ENCODE measurements at places on chromosomes 4 and X.

- DNase-seq: no peak
These were observed 140.2 kb upstream of the TBL1X start for GRCh38 chrX:9324676-9325075.

GRCh38 chrX:19256986-19257385, 86.7 kb upstream of the PDHA1 start:
- no peak for DNase-seq

DNA sequence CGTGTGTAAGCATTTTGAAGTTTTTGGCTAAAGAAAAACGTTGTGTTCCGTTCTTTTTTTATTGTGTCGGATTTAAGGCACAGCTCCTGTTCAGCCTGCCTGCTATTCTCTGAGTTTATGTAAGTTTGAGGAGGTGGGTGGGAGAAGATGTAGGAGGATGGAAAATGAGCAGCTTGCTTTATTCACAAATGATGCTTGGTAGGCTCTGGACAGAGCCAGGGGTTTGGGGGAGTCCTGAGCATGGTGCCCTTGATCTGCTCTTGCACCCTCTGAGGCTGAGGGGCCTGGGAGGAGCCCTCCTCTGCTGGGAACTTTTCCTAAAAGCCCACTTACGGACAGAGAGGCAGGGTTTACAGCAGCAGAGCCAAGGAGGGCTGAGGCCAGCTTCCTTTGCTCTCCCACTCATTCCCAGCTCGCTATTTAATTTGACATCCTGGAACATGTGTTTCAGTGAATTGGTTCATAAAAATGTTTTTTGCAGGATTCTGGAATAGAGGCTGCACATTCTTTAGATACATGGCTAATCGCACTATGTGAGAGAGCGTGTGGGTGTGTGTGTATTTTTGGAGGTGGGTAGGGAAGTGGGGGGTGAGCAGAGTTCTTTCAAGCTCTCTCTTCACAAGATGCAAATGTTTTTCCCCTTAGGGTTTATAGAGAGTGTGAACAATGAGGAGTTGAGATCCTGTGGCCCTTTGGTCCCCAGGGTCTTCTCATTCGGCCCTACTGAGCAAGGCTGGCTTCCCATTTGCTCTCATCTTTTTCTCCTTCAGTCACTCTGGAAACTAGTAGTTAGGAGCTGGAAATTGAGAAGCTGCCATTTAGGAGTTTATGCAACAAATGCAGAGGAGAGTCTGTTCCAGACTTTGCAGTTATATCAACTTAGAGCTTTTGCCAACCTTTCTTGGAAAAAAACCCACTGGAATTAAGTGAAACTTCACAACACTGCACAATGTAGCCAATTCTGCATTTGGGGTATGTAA, 32.1 kb downstream of the TMEM131L start:
- DNase-seq: no peak

DNA sequence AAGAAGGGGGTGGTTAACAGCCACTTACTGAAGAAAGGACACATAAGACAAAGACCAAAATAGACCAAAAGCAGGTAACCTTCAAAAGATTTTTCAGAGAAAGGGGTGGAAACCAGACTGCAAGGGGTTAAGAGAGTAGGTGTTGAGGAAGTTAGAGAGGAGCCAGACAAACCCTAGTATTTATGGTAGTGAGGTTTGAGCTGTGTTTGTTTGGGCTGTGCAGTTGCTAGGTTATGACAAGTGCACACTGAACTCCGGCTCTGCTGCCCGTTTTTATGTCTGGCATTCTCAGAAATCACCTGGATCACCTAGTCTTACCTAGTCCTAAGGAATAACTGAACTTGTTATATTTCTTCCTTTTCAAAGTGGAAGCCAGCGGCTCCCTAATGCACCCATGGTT, 22.9 kb upstream of the G3BP2 start:
- peak; percentile 8 for DNase-seq

DNA sequence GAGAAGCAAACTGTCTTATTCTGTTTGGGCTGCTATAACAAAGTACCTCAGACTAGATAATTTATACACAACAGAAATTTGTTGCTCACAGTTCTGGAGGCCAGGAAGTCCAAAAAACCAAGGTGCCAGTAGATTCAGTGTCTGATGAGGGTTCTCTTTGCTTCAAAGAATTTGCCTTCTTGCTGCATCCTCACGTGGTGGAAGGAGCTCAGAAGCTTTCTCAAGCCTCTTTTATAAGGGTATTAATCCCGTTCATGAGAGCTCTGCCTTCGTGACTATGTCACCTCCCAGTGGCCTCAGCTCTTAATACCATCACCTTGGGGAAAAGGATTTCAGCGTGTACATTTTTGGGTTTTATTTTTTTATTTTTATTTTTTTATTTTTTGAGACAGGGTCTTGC, 20.1 kb downstream of the CA5B start:
- DNase-seq: no peak

GRCh38 chr4:21191317-21191716, 491.1 kb downstream of the PACRGL start:
- DNase-seq: no peak

DNA sequence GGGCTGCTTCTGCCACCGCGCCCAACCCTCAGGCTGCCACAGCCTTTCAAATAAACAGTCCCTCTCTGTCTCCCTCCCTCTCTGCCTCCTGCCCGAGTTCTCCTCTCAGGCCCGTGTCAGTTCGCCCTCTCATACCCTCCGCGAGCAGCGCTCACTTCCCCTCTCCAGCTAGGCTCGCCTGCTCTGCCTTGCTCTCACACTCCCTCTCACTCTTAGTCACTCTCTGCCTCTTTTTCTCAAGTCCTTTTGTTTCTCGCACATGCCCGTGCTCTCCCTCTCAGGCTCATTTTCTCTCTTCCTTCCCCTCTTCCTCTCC, 3.2 kb downstream of the EFNB1 start:
- no peak for DNase-seq

DNA sequence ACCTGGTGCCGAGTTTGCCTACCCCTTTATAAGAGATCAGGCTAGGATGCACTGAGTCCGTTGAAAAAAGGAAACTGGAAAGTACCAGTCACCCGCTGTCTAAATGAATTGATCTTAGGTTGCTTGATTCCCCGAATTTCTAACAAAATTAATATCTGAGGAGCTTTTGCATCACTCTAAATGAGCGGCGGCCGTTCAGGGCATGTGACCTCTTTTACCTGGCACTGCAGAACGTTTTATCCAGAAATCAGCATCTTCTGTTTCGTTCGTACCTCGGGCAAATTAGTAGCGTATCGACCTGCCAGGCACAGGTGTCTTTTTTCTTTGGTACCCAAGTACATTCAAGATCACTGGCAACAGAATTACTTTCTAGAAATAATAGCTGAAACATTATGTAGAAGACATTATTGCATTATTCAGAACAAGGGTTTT, 876 bp downstream of the KLHL2 start:
- no peak for DNase-seq

- DNase-seq: no peak
These were observed 156.2 kb upstream of the PPP1R2C start for GRCh38 chrX:42934020-42934726.

DNA sequence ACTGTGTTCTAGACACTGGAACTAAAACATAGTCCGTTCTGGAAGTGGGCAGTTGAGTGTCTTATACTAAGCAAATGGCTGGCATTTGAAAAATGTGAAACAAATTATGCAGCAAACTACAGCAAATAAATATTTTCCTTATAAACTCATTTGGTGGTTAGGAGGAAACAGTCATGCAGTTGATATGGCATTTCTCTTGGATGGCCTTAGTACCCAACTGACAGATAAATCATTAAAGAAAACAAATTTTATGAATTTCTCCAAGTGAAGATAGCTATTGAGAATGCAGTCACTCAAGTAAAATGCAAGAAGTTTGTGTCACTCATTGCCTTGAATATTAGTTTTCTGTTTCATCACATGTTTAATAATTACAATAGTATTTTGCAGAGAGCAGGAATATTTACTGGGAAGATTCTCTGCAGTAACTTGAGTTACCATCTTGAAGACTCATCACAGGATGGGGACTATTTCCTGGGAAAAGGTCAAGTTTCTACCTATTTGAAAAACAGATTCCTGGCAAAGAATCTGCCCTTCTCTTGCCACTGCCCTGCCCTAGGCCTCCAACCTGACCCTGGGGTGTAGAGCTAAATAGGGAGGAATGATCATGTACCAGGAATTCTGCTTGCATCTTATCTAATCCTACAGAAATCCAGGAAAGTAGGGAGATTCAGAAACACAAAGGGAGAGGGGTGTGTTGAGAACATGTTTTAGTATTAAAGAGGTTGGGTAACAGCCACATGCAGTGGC, 105.9 kb downstream of the SH3RF1 start:
- no peak for DNase-seq

DNA sequence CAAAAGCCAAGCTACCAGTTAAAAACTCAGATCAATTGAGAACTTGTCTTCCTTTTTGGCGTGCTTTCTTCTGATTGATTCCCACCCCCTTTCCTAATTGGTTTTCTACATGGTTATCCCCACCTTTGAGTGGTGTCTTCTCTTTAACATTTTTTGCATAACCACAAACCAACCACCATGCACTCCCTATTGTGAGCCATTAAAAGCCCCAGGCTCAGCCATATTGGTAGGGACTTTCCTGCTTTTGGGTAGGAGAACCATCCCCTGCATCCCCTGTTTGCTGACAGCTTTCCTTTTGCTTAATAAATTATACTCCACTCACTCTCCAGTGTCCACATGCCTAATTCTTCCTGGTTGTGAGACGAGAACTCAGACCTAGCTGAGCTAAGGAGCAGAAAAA, 1651.4 kb upstream of the IGFBP7 start:
- no peak for DNase-seq

- DNase-seq: no peak
These were observed 45.5 kb downstream of the FAM9B start for GRCh38 chrX:8988446-8988845.

GRCh38 chr4:9782136-9782436, 652 bp downstream of the DRD5 start:
- no peak for DNase-seq

- no peak for DNase-seq
These were observed 42.0 kb upstream of the PROM1 start for GRCh38 chr4:16125571-16126445.

GRCh38 chrX:134797390-134797700, 139.1 kb upstream of the PLAC1 start:
- DNase-seq: no peak

- DNase-seq: no peak
These were observed 47.5 kb downstream of the PABPC4L start for GRCh38 chr4:134154097-134154496.

- DNase-seq: no peak
These were observed 846.7 kb upstream of the PRKX start for GRCh38 chrX:4560192-4560591.

DNA sequence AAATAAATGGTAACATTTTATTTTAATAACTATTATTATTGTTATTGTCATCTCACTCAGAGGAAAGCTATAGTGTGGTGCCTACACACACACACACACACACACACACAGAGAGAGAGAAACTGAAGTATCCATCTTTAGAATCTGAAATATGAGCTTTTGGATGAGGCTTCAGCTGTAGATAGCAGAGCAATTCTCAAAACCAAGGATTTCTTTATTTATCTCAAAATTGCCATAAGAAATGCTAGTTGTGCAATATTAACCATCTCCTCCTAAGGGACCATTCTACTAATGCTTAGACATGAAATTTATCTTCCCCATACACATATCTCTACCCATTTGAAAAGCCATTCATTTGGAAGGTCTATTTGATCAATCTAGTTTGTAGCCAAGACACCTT, 50.1 kb upstream of the SGMS2 start:
- DNase-seq: no peak

DNA sequence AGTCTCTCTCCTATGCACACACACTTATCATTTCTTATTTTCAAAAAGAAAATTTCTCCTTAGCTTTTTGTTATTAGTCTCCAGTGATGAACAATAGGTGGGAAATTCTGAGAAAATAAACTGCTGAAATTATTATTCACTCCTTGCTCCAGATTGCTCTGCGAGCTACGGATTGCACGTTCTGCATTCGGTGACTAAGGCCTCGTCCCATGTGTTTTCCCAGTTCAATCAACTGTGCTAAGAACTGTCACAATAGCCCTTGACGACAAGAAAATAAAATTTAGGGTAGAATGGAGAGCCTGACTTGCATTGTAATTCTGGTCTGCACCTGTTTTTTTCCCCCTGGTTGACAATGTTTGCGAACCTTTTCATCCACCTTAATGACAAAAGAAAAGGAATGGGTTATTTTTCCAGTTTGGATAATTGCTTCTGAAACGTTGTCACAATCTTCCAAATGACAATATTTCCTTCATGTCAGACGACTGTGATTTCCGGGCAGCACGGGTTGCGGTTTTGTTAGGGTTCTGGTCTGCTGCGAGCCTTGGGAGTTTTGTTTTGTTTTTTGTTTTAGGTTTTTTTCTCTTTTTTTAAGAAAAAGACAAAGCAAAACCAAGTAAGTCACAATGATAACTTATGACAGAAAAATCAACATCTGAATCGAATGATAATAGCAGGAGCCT, 124.5 kb upstream of the NOCT start:
- no peak for DNase-seq

- no peak for DNase-seq
These were observed 337.8 kb downstream of the PDGFC start for GRCh38 chr4:156633847-156634246.

DNA sequence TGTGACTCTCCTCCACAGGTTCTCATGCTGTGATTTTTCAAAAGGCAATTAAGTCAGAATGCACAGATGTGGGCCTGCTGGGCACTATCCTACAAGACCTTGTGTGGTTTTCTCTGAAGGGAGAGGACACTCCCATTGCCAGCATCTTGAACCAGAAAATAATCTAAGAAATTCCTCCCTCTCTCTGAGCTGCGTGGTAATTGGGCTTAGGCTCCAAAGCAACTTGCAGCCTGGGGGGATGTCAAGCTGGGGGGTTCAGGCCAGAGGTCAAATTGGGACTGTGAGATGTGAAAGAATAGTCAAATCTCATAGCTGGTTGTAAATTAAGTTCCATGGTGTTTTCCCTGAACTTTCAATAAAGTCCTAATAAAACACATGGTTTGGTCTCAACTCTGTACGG, 350.6 kb upstream of the SLC7A11 start:
- DNase-seq: no peak
